ENCODE measurements at places on chromosomes 4 and X.

DNA sequence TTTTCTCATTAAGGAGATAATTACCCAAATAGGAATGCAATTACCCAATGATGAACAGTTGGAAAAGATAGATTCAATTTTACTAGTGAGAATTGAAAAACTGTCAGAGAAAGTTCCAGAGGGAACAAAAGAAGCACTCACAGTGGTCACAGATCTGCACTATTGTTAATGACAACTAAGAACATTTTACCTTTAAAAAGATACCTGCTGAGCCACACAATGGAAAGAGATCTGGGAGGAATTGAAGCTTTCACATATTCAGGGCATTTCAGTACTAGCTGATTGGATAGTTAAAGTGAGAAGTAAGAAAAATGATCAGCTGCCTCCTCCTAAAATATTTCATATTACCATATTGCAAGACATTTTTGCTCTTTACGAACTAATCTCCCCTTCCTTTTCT, 1822.2 kb downstream of the STIM2 start:
- no peak for DNase-seq

DNA sequence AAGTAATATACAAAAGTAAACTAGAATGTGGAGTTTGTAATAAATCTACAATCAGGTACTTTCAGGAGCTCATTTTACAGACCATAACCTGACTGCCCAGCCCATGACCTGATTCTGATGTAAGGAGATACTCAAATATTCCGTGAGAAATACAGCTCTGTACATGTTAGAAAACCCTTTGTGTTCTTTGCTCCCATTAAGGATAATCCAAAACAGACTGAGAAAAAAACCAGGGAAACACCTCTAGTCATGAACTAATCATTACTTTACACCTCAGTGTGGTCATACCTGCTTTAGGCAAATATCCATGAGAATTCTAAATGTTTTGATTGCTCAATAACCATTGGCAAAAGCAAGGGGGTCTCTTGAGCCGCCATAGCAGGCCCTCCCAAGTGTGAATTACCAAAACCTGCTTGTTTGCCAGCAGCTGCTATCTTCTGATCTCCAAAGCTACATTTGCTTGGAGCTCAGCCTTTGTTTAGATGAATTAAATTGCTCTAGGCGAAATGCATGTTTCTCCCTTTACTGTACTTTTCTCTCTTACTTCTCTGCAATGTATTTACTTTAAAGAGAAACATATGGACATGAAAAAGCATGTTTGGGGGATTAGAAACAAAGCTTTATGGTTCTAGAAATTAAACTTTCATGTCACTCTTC, 79.1 kb downstream of the ANKRD50 start:
- DNase-seq: no peak

DNA sequence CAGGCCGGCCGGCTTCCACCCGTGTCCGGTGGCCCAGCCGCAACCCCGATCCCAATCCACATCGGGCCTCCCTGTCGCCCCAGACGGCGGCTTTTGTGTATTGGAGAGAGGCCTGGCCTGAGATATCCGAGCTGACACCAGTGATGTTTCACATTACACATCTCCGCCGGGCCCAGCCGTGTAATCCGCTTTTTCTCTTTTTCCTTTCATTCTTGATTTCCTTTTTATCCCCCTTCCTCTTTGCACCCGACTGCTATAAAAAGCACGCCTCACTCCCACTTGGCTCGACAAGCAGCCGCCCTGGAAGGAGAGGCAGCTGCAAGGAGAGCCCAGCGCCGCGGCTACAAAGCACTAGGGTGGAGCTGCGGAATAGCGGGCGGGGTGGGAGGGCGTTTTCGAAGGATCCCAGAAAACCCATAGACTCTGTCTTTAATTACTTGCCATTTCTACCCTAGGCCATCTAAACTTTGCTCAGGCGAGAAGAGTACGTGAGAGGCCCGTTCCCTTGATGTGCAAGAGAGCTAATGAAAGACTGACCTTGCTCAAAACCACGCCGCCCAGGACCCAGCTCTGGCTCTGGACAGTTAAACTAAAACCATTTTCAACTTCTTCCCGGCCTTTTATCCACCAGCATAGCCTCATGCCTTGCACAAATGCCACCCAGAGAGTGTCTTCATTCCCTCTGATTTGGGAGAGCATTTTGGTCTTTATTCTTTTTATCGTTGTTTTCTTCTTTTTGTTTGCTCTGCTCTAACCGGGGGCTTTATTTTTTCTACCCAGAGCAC, 3.2 kb downstream of the PITX2 start:
- no peak for DNase-seq

GRCh38 chrX:29257521-29257920, 670.3 kb downstream of the IL1RAPL1 start:
- no peak for DNase-seq

- DNase-seq: no peak
Measured at GRCh38 chrX:13495232-13495631, 74.2 kb upstream of the EGFL6 start.

DNA sequence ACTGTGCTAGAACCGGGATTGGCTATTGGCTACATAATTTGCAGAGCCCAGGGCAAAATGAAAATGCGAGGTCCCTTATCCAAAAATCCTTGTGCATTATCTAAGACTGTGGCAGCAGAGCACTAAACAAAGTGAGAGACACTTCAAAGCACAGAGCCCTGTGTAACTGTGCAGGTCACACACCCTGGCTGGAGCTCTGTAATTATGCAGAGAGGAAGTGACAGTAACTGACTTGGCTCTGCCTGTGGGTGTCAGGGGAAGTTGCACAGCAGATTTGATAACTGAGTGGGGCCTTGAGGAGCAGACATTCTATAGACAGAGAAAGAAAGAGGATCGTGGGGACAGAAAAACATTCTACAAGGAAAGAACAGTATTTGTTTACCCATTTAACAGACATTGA, 173.5 kb upstream of the FMR1 start:
- no peak for DNase-seq

DNA sequence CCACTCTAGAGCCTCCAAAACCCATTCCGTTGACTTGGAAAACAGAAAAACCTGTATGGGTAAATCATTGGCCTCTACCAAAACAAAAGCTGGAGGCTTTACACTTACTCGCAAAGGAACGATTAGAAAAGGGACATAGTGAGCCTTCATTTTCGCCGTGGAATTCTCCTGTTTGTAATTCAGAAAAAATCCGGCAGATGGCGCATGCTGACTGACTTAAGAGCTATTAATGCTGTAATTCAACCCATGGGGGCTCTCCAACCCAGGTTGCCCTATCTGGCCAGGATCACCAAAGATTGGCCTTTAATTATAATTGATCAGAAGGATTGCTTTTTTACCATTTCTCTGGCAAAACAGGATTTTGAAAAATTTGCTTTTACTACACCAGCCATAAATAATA, 60.8 kb downstream of the ZNF732 start:
- no peak for DNase-seq

DNA sequence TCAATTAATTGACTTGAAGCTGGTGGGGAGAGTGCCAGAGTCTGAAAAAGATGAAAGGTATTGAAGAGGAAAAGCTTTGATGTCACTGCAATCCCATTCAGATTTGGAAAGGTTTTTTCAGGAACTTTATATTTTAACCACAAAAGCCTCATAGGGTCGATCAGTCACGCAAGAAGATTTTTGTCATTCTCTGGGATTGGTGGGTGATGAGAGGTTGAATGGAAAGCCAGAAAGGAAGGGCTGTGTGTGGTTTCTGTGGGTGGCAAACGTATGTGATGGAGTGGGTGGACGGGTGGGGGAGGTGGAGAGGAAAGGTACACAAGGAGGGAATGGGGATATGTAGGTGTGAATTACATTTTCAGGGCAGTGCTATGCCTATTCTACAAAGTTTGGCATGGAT, 173.8 kb upstream of the SCML1 start:
- DNase-seq: no peak

DNA sequence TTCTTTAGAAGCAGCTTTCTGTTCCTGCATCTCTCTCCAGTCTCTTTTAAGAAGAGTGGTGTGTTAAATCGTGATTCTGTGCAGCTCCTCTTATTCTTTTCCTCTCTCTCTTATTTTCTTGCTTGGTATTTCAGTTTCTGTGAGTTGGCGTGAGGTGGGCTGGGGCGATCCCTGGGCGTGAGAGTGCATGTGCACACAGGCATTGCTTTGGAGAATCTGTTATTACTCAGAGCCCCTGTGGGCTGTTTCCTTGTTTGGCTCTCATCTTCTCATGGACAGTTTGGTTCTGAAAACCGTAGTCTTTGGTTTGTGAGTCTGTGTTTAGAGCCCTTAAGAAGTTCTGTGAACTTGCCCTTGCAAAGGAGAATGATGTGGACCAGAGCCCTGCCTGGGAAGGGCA, 97.2 kb upstream of the CLNK start:
- DNase-seq: no peak

- no peak for DNase-seq
Measured at GRCh38 chrX:18617407-18617750, 54.5 kb downstream of the RS1 start.

- no peak for DNase-seq
Measured at GRCh38 chr4:109321232-109321631, 18.8 kb upstream of the COL25A1 start.

DNA sequence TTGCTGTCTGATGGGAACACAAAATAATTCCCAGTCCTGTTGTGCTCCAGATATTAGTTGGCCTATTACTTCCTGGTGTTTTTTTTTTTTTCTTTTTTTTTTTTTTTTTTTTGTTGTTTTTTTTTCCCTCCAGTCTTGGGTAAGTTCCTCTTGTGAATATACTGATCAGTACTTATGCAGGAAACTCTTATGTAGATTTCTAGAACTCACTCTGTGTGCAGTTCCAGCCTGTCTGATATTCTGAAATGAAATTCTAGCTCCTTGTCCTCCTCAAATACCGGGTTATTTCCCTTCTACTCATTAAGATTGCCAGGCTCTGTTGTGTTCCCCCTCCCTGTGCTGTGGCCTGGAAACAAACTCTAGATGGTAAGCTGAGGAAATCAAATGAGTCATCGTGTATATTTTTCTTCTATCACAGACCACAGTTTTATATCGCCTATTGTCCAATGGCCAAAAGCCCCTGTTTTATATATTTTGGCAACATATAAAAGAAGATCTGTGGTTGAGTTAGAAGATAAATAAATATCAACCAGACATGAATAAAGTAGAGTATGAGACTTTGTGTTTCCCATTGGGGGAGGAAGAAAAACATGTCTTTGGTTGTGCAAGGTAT, 124.3 kb upstream of the UGT8 start:
- no peak for DNase-seq

DNA sequence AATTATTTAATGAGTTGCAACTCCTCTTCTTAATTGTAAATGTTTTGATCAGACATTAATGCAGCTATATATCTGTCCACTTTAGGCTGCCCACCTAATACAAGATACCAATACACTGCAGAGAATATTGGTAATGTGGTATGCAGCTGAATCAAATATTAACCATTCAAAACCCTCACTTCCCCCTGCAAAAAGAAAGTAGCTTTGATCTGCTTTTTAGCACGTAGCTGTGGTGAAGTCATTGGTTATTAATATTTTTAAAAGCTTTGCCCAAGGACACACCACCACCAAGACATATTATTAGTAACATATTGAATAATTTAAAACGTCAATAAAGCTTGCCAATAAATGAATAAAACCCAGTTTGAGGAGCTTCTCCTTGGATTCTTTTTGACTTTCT, 28.6 kb upstream of the CYP2U1 start:
- DNase-seq: no peak

GRCh38 chr4:154578919-154579318, 11.6 kb downstream of the FGA start:
- no peak for DNase-seq

- DNase-seq: no peak
Measured at GRCh38 chrX:16160729-16161128, 6.6 kb upstream of the MAGEB17 start.

GRCh38 chr4:181330654-181331201, 912.5 kb upstream of the TENM3 start:
- DNase-seq: no peak

DNA sequence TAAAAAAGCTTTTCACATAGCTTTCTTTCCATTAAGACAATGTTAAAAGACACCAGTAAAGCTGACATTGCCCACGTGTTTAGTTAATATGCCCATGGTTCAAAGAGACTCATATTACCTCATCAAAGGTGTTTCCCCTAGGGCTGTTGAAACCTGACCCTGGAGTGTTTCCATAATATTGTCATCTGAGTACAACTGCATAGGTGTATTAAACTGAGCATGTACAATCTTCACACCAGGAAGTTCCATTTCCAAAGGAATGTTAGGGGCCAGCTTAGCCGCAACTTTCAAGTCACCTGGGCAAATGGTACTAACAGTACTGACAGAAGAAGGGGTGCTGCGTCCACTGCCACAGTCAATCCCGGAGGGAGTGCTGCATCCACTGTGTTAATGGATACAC, 27.1 kb downstream of the PDLIM3 start:
- no peak for DNase-seq

DNA sequence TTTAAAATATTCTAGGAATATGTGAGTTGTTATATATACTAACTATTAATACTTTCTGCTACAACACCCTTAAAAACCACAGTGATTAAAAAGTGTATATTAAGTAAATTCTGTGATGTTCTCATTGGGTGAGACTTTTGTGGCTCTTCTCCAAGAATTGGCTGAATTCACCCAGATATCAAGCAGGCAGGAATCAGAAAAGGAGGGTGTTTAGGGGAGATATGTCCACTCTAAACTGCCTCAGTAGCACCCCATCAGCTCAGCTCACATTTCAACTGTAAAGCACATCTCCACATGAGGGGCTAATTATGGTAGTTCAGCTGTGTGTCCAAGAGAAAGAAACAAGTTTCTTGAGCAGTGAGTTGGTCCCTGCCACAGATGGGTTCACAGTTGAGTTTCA, 165.0 kb downstream of the GALNTL6 start:
- no peak for DNase-seq

DNA sequence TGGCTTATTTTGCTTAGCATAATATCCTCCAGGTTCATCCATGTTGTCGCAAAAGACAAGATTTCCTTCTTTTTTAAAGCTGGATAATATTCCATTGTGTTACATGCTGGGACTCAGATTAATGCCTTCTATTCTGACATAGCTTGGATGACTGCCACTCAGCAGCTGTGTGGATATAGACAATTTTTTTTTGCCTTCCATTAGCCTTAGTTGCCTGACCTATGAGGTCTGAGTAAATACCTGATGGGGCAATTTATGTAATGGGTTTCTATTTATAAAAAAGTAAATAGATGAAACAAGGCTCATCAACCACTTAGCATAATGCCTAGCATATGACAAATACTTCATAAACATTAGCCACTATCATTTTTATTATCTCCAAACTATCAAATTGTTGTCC, 515.4 kb downstream of the ZNF674 start:
- no peak for DNase-seq

Measured in left ventricle myocardium superior (tissue), 1 donor.